COR-L47 (cell line): ENCODE measurements at places on chromosomes 4 and X.

DNA sequence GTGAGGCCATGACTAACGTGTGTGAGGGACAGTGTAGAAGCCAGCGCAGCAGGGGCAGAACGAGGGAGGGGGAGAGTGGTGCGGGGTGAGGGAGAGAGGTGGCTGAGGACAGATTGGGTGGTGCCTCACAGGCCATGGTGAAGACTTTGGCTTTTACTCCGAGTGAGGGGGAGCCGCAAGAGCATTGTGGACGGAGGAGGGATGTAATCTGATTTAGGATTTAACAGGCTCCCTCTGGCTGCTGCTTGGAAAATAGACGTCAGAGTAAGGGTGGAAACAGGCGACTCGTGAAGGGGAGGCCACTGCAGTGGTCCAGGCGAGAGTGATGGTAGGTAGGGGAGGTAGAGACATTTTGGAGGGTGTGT, 13.0 kb downstream of the PPP1R3F start:
- DNase-seq: no peak

GRCh38 chr4:170256807-170257206, 167.1 kb upstream of the AADAT start:
- DNase-seq: no peak

GRCh38 chrX:69027181-69028005, 137.9 kb downstream of the PJA1 start:
- DNase-seq: no peak

GRCh38 chr4:145061318-145061920, 36.6 kb downstream of the ANAPC10 start:
- DNase-seq: peak; percentile 19

GRCh38 chr4:112183252-112183651, 38.0 kb downstream of the FAM241A start:
- DNase-seq: no peak

DNA sequence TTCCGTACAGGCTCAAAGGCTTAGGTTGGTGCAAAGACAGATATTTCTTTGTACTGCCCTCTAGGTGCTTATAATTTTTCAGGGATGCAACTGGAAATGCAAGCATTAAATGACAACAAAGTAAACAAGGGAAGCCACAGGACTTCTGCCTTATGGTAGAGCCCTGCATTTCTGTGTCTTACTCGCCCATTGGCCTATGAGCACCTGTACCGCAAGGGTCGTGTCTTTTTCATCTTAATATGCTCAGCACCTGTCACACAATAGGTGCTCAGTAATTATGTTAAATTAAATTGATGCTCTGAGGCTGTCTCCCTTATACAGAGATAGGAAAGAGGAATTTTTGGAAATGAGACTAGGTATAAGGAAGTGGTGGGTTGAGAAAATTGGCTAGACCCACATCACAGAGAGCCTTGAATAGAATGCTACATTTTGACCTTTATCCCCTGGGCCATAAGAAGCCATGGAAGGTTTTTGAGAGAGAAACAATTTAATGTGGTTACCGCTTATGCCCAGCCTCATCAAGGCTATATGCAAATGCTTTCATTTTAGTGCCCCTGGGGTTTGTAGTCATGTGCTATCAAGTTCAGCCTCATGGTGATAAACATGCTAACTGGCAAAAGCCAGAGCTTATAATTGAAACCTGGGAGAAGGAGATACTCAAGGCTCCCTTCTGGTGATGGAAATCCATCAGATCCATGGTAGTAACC, 16.3 kb downstream of the VSIG4 start:
- no peak for DNase-seq

DNA sequence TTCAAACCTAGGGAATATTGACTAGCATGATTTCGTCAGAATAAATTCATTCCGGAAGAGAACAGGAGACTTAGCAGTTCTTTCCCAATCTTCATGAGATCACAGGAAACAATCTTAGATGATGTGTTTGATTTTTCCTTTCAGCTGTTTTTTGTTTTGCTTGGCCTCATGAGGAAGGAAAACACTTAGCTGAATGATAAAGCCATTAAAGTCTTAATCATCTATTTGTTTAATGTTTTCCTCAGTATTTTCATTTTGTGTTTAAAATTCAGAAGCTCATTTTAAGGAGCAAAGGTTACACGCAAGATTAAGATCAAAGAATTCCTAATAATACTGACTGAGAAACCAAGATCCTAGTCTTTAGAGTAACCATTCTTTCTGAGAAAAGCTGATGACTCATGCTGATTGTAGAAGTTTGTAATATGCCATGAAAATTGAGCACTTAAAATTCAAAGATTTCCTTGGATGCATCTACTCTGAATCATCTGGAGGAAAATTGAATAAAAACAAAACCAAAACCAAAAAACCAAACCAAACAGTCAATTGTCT, 15.4 kb upstream of the TBC1D19 start:
- DNase-seq: no peak

- DNase-seq: no peak
Observed at GRCh38 chr4:39363773-39364393, 2.3 kb downstream of the RFC1 start.

GRCh38 chr4:125334926-125335325, 20.2 kb downstream of the FAT4 start:
- DNase-seq: no peak

GRCh38 chrX:65900850-65901844, 138.7 kb downstream of the VSIG4 start:
- no peak for DNase-seq

DNA sequence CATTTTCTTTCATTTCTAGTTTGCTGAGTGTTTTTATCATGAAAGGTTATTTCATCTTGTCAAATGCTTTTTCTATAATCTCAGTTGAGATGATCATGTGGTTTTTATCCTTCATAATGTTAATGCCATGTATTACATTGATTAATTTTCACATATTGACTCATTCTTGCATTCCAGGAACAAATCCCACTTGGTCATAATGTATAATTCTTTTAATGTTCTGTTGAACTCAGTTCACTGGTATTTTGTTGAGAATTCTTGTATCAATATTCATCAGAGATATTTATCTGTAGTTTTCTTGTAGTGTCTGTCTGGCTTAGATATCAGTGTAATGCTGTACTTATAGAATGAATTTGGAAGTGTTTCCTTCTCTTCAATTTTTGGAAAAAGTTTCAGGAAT, 16.7 kb upstream of the LHFPL1 start:
- no peak for DNase-seq

DNA sequence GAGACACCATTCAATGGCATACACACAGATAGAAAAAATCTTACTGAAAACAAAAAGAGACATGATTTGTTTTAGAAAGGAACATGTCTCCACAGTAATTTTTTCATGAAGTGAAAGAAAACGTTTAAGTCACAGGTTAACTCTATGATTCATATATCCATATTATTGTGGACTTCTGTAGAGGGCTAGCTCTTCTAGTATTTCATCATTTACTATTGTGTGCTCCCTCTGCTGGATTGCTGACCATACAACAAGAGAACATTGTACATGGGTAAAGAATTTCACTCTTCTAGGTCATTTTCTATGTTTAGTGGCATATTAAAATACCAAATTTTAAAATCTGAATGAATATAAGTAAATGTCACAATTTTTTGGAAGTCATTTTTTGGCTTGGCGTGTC, 91.8 kb upstream of the POU3F4 start:
- no peak for DNase-seq

DNA sequence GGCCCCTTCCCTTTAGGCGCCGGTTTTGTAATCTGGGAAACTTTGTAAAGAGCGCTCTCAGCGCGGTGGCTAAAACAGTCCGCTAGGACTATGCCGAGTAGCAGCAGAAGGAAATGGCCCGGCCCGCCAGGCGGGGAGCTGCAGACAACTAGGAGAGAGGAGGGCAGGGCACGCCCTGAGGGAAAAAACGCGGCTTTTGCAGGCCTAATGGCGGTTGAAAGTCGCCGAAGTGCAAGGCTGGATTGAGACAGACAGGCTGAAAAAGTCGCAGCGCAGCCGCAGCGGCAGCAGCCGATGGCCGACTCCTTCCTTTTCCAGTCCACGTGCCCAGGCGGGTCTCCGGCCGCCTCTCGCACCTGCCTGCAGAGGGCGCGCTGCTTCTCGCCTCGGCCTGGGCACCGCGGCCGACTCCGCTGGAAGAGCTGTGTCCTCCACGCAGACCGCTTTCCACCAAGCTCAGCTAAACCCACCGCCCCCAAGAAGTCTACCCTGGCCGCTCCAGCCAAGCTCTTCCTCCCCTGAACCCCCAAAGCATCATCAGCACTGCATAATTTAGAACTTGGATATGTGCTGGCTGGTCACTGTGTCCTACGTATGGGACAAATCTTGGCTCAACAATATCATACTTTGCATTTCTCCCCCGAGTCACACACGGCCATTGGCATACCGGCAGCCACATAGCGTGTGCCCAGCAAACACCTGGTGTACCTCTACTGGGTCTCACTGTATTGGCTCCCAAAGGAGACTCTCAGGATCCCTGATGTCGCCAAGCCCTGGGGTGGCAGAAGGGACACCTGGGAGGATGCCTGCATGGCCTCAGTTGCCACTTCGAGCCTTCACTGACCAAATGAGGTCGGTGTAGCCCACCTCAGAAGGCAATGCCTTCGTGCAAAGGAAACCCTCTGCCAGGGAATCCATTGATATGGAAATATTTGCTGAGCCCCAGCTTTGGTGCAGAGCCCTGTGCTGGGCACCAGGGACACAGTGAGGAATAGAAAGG, 14.5 kb downstream of the SLC25A5 start:
- peak; percentile 40 for DNase-seq

- DNase-seq: no peak
Observed at GRCh38 chr4:40185830-40186664, 10.8 kb upstream of the RHOH start.

- no peak for DNase-seq
Observed at GRCh38 chr4:2570036-2570435, 33.6 kb downstream of the FAM193A start.

DNA sequence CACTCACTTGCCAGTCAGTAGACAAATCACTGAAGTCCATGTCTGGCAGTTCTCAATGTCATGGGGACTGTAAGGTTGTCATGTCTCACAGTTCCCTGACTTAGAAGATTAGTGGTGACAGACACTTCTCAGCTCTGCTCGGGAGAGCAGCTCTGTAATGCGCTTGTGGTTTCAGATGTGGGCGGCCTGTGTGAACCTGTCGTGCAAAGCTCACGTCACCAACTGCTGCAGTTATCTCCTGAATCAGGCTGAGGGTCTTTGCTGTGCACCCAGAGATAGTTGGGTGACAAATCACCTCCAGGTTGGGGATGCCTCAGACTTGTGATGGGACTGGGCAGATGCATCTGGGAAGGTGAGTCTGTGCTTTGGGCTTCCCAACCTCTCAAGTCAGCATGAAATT, at the start of gene IL9R:
Gene IL9R (plus strand): TSS at position 261 of the 400 bp plus-strand sequence. CDS start 64 bp downstream, at position 325.
- DNase-seq: no peak

- no peak for DNase-seq
Observed at GRCh38 chrX:43481576-43481975, 174.5 kb upstream of the MAOA start.

DNA sequence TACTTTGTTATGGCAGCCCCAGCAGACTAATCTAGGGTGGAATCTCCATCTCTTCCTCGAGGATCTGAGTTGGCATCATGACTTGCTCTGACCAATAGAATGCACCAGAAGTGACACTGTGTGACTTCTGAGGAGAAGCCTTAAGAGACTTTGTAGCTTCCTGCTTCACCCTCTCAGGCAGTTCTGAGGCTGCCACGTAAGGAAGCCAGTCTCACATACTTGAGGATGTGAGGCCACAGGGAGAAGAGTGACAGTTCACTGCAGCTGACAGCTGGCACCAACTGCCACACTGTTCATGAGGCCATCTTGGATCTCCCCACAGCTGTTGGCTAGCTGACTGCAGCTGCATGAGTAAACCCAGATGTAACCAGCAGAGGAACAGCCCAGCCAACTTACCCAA, 29.3 kb upstream of the BCOR start:
- DNase-seq: no peak

DNA sequence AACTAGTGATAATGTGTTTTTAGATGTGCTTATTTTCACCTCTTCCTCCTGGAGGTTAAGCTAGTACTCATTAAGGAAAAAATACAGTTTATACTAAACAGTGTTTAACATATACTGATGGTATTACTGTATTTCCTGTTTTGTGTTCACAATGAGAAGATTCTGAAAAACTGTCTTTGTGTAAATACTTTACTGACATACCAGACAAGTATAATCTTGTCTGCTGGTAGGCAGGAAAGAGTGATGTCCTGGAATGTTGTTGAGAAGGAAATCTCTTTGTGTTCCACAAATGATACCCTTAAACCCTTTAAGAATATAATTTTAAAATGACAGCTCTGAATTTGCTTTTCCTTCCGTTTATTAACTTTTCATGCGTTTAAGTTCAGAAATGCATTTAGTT, 205.5 kb upstream of the NUDT6 start:
- no peak for DNase-seq
